ENCODE measurements at places on chromosomes 3 and 15. TPM values are rescaled to one million over a fixed set of nuclear protein-coding genes. Genes with fewer than 3 reads are reported as not detected.

The PLA2G4E gene
- 0.14 TPM for total RNA-seq

The TMOD2 gene
- 9.3 TPM for total RNA-seq

The ATP8B4 gene
- 1.00 TPM for total RNA-seq

The CLEC3B gene
- not detected for total RNA-seq

The CHRNA5 gene
- total RNA-seq: 2.1 TPM

The BDH1 gene
- total RNA-seq: 15.0 TPM

The ECE2 gene
- total RNA-seq: not detected

The ANKRD63 gene
- not detected for total RNA-seq

The GRK7 gene
- total RNA-seq: not detected

The AGTR1 gene
- not detected for total RNA-seq

The MEX3B gene
- 2.3 TPM for total RNA-seq

The ZNF80 gene
- total RNA-seq: not detected

The SPATA12 gene
- not detected for total RNA-seq

The GPR62 gene
- total RNA-seq: under 0.01 TPM

The LRRN1 gene
- total RNA-seq: under 0.01 TPM

The MST1 gene
- 5.0 TPM for total RNA-seq

The GPR171 gene
- total RNA-seq: not detected

The SEMA3B gene
- total RNA-seq: 5.1 TPM

The KLHL6 gene
- not detected for total RNA-seq

The GPR149 gene
- total RNA-seq: not detected

The GRAMD1C gene
- 1.0 TPM for total RNA-seq

The NME9 gene
- not detected for total RNA-seq

The UCN2 gene
- total RNA-seq: 2.4 TPM

Data from nasal cavity respiratory epithelium epithelial cell of viscerocranial mucosa (primary cell).